ENCODE measurements at places on chromosomes 2 and 18.

- no peak for DNase-seq
Observed at GRCh38 chr2:1541819-1542475, 128.7 kb downstream of the TPO start.

GRCh38 chr2:96097951-96098823 lies 18.2 kb downstream of the ADRA2B start:
- DNase-seq: no peak

- DNase-seq: no peak
Observed at GRCh38 chr2:148058641-148059040, 37.8 kb downstream of the MBD5 start.

GRCh38 chr2:215882689-215883088 lies 130.7 kb downstream of the MREG start:
- DNase-seq: no peak

DNA sequence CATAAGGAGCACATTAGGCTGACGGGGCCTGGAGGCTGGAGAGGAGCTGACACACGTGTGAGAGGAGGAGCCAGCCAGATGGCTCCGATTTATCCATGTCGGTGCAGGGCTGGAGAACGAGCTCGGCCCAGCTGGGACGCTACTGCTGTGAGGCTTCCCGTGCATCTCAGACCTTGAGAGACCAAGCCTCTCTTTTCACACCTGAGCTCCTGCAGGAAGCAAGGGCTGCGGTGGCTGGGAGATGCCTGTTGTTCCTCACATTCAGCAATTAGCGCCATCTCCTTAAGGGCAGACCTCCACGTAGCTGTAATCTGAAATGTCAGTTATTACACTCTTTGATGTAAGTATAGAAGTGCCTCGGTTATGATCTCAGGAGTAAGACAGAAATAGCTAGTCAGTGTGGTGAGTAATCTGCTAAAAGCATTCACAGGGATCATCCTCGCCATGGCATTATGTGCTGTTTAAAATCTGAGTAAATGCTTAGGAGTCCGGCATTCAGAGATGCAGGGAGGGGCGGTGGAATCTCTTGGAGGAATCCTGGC lies 107.9 kb downstream of the PRKCE start:
- DNase-seq: peak; percentile 71
